ENCODE measurements at places on chromosomes 6 and 20. TPM values are rescaled to one million over a fixed set of nuclear protein-coding genes. Genes with fewer than 3 reads are reported as not detected.

Gene MAPK14
- 102 TPM for total RNA-seq

Gene FERMT1
- total RNA-seq: 2.8 TPM

Gene CRISP3
- not detected for total RNA-seq

Gene C20orf173
- not detected for total RNA-seq

Gene TRPC4AP
- total RNA-seq: 70.1 TPM

Gene L3MBTL1
- 79.5 TPM for total RNA-seq

Gene BFSP1
- total RNA-seq: 0.31 TPM

Gene AP5S1
- total RNA-seq: 8.5 TPM

Gene MATN4
- not detected for total RNA-seq

Gene LMBRD1
- total RNA-seq: 74.5 TPM

Gene SYCP2L
- 11.9 TPM for total RNA-seq

Gene RAET1G
- total RNA-seq: not detected

Gene ZNF311
- 8.1 TPM for total RNA-seq
